ENCODE measurements at places on chromosomes 4 and X.

GRCh38 chr4:157221895-157222770, 1.6 kb downstream of the GRIA2 start:
- DNase-seq, result peak; percentile 55

- no peak for DNase-seq
Measured at GRCh38 chrX:18676470-18676869, 4.6 kb upstream of the RS1 start.

DNA sequence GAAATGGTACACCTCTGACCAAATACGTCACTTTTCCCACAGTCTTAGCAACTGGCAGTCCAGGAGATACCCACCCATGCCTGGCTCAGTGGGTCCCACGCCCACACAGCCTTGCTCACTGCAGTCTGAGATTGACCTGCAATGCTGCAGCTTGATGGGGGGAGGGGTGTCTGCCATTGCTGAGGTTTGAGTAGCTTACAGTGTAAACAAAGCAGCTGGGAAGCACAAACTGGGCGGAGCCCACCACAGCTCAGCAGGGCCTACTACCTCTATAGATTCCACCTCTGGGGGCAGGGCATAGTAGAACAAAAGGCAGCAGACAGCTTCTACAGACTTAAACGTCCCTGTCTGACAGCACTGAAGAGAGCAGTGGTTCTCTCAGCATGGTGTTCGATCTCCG, 52.7 kb downstream of the AMER1 start:
- no peak for DNase-seq

DNA sequence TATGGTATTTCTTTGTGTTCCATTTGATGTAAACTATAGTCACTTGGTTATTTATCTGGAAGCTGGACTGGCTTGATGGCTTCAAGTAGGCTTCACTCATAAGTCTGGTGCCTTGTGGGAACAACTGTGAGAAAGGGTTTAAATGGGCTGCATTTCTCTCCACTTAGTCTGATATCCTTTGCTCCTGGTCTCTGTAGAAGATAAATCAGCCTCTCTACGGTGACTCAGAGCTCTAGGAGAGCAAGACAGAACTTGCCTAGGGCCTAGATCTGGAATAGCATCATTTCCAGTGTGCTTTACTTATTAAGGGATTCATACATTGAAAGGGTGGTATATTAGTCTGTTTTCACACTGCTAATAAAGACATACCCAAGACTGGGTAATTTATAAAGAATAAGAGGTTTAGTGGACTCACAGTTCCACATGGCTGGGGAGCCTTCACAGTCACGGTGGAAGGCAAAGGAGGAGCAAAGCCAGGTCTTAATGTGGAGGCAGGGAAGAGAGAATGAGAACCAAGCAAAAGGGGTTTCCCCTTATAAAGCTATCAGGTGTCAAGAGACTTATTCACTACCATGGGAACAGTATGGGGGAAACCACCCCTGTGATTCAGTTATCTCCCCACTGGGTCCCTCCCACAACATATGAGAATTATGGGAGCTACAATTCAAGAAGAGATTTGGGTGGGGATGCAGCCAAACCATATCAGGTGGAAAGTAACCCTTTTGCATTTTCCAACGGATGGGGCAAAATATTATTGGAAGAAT, 1746.4 kb upstream of the PCDH7 start:
- DNase-seq, result no peak

DNA sequence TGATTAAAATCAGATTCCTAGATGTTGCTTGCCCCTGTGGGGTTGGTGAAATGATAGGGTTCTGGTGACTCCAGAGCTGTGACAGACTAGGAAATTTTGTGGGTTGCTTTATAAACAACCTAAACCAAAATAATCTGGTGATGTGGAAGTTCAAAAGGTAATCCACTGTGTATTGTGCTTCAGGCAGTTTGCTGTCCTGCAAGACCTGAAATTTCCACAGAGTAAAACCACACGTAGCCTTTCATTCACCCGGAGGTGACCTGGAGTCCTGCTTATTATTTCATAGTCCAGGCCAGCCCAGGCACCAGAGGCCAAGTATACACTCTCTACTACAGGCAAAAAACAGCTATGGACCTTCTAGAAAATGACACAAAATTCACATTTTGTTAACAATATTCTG, 114.6 kb upstream of the CBR4 start:
- DNase-seq, result no peak
